ENCODE measurements at places on chromosomes 16 and 17.

GRCh38 chr17:80887639-80888175 lies 103.9 kb upstream of the CHMP6 start:
- DNase-seq = no peak

DNA sequence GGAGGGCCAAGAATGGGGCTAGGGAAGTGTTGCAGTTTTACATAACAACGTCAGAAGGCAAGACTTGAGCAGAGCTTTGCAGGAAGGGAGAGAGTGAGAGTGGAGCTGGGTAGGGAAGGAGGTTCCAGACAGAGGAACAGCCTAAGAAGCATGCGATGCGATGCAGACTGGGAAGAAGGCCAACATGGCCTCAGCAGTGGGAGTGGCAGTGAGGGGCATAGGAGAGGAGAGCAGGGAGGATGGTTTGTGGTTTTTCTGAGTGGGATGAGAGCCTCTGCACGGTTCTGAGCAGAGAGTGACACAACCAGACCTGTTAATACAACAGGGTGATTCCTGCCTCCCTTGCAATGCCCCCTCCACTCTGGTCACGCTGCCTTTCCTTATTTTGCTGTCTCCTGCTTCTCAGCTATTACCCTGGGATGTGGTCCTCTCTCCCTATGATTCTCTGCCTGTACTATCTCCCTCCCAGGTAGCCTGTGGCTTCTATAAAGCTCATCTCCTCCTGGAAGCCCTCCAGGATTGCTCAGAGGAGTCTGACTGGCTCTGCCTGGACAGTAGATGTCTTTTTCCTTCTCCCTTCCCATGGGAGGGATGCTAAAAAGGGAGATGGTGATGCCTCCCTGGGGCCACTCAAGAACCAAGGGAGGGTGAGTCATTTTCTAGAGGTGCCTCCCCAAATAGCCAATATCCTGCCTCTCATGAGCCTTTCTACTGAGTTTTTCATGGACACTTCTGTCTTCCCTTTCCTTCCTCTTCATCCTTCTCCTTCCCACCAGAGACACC lies 38.7 kb upstream of the NGFR start:
- no peak for DNase-seq

GRCh38 chr16:85707528-85708095 lies 18.9 kb upstream of the GINS2 start:
- no peak for DNase-seq

- DNase-seq = peak; percentile 27
These were observed 2.0 kb downstream of the LUC7L3 start for GRCh38 chr17:50721194-50722010.

GRCh38 chr17:38749223-38750043 lies 1.3 kb upstream of the PCGF2 start:
- DNase-seq = peak; percentile 73

- no peak for DNase-seq
These were observed 16.7 kb upstream of the RAP1GAP2 start for GRCh38 chr17:2779545-2779944.

DNA sequence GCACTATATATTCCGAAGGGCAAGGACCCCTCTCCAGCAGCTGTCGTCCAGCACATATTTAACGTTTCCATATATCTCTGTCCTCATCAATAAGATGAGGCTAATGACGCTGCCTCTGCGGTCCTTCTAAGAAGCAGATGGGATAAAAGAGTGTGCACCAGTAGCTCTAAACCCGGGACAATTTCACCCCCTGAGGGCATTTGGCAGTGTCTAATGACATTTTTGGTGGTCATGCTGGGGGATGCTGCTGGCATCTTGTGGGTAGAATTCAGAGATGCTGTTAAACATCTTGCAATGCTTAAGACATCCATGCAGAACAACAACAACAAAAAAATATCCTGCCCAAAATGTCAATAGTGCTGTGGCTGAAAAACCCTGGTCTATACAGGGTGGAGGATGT lies 372.9 kb downstream of the CDH13 start:
- no peak for DNase-seq

- no peak for DNase-seq
These were observed 279.0 kb downstream of the PMP22 start for GRCh38 chr17:14986127-14986526.

Data from dermis blood vessel endothelial cell (primary cell).